ENCODE measurements at places on chromosomes 7 and 10.

GRCh38 chr7:106729720-106730385 lies 68.9 kb upstream of the CCDC71L start:
- DNase-seq = no peak

GRCh38 chr7:43164757-43165156 lies 52.3 kb downstream of the HECW1 start:
- DNase-seq = no peak

- DNase-seq = no peak
Measured at GRCh38 chr10:10796774-10797415, 220.8 kb upstream of the CELF2 start.

DNA sequence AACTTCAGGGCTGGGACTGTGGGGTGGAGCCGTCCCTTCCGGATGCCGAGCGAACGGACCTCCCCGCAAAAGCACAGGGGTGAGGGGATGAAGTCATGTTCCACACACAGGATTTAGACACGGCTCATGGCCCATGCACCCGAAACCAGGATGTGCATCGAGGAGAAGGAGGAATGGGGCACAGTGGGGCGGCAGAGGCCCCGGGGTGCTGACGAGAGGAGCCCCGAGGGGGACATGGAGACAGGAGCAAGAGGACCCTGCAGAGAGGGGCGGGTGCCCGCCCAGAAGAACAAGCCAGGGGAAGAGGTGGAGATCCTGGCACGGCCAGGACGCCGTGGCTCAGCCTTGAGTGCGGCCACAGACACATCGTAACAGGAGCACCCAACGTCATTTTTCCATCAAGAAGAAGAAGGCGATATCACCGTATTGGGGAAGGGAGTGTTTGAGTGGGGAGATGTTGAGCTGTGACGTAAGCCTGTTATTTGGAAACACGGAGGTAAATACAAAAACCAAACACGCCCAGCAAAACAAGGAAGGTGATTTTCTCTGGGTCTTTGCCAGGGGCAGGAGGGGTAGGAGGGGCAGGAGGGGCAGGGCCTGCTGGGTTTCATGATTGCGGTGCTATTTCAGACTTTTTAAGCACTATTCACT lies 25.3 kb upstream of the FOXL3 start:
- peak; percentile 43 for DNase-seq

- no peak for DNase-seq
Measured at GRCh38 chr10:131537281-131537680, 225.8 kb upstream of the TCERG1L start.

- DNase-seq = no peak
Measured at GRCh38 chr7:98054585-98054984, 52.1 kb upstream of the LMTK2 start.

- no peak for DNase-seq
Measured at GRCh38 chr10:78371136-78371535, 337.5 kb downstream of the RPS24 start.

DNA sequence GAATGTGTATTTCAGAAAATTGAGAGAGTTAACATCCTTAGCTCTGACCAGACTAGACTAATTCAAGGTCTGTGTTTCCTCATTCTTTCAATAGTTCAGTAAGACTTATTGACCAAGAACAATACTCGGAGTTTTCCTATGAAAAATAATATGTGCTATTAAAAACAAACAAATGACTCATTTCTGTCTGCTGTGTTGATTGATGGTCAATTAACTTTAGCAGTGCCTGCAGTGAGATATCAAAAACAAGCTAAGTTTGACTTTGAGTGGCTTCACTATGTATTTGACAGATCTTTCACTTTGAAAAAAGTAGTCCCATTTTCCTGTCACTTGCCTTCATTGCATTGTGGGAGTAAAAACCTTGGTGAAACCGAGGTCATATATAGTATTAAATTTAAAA lies 91.0 kb downstream of the GNAT3 start:
- DNase-seq = no peak

DNA sequence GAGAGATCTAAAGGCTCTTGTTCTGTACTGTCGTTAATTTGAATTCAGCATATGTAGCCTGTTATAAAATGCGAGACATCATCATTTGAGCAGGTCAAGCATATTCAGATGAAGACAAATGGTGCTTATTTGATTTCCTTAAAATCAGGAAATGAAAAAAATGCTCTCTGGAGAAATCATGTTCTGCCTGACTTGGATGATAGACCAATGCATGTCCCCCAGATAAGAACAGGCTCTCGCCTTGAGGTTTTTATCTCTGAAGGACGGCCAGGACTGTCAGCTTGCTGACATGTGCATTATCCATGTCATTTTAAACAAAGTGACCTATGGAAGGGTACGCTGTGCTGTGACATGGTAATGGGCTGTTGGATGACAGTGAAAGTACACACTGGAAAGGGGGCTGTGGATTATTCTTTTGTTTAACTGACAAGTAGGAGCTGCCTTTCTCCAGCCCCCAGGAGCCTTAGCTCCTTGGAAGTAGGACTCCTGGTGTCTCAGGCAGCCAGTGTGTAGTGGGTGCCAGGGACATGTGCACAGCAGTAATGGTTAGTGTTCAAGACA lies 695.1 kb upstream of the GALNT17 start:
- no peak for DNase-seq

DNA sequence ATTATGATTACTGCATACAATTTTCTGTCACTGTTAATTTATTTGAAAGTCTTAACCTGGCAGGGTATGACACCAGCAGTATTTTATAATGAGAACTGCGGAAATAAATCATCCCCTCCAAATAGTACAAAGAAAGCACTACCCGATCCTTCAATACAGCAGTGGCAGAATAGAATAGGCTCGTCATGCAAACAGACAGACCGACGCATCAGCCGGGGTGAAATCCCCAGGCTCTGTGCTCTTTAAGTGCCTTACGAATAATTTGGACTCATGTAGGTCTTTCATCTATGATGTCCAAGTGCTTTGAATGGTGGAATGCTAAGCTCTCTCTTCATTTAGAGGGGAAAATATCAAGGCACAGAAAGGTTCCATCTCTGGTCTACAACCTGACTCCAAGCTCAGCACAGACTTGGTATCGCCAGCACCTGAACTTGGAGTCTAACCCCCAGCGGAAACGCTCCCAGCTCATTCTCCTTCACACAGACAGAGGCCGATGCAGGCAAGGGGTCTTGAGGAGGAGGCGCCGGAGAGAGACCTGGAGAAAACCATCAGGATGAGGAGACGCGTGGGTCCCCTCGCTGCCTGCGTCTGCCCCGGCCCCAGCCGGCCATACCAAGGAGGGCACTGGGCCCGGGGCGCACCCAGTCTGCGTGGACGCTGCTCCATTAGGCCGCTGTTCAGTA lies 568.1 kb upstream of the MKI67 start:
- DNase-seq = no peak

DNA sequence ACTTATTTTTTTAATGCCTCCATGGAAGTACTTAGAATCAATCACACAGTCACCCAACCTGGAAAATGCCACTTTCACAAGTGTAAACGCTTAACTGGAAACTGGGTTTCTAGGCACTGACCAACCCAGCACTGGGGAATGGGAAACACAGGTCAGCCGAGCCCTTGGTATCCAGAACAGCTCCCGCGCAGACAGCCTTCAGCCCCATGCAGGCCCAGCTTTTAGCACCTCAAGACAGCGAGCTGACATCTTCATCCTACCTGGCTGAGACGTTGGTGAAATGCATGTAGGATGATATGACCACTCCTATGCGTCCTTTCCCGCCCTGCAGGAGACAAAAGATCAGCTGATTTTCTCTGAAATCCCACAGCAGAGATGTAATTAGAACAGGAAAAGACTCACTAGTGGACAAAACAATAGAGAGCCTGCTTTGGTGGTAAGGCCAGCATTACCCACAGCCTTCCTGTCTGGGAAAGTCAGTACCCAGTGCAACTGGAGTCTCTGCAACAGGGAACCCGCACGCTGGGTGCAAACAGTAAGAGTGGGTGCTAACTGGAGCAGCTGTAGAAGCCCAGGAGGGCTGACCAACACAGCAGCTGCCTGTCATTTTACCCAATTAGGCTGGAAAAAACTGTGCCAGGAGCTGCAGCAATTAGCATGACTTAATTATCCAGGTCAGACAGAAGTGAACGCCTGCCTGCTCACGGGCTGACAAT lies 153.7 kb downstream of the TNS3 start:
- no peak for DNase-seq

GRCh38 chr7:149422162-149422913 lies 38.5 kb downstream of the ZNF777 start:
- no peak for DNase-seq

GRCh38 chr10:7035126-7035761 lies 375.6 kb downstream of the SFMBT2 start:
- no peak for DNase-seq

- DNase-seq = no peak
Measured at GRCh38 chr7:47594406-47594805, 12.5 kb upstream of the TNS3 start.

GRCh38 chr10:73877533-73878160 lies 3.3 kb upstream of the CAMK2G start:
- no peak for DNase-seq

DNA sequence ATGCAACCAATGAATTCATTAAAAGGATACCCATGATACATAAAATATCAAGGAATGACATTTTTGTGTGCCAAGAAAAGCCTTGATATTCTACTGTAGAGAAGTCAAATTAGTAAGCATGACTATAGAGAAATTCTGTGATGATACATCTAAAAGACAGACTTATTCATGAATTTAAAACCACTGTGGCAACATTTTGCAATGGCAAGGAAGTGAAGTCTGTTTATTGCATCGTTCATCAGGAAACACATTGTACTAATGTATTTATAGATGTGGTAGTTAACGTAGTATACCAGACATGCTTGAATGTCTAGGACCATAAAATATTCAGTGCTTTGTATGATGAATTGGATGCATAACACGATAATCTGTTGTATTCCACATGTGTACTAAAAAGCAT lies 9.3 kb upstream of the CLEC5A start:
- DNase-seq = no peak

DNA sequence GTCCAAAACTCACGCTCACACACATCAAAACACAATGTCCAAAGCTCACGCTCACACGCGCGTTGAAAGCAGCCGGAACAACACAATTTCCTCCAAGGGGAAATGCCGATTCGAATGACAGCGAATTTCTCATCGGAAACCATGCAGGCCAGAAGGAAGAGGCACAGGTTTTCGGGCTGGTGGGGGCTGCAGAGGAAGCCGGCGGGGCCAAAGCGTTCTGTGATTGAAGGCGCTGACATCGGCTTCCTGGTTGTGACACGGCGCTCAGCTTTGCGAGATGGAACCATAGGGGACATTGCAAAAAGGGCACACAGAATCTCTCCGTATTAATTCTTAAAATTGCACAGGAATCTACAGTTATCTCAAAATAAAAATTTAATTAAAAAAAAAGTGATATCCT lies 61.3 kb downstream of the FOXL3 start:
- no peak for DNase-seq

GRCh38 chr10:28160866-28161405 lies 141.9 kb downstream of the MPP7 start:
- no peak for DNase-seq

DNA sequence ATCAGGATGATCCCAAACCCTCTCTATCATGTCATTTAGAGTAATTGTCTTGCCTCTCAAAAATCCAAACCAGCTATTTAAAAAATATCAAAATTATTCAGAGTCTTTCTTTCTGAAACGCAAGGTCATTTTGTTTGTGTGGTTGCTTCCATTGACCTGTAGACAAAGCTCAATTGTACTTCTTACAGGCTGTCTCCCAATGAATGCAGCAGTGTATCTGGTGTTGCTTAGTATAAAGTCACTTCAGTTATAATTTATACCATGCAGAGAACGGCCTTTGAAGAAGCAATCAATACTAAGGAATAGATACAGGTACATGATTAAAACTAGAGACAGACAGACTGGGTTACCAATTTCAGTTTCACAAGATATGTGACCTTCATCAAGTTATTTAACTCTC lies 80.9 kb downstream of the DOCK4 start:
- no peak for DNase-seq

All from breast epithelium (tissue), 4 donors.